Esophagus mucosa (tissue), 1 donor: ENCODE measurements at places on chromosomes 5 and 9.

DNA sequence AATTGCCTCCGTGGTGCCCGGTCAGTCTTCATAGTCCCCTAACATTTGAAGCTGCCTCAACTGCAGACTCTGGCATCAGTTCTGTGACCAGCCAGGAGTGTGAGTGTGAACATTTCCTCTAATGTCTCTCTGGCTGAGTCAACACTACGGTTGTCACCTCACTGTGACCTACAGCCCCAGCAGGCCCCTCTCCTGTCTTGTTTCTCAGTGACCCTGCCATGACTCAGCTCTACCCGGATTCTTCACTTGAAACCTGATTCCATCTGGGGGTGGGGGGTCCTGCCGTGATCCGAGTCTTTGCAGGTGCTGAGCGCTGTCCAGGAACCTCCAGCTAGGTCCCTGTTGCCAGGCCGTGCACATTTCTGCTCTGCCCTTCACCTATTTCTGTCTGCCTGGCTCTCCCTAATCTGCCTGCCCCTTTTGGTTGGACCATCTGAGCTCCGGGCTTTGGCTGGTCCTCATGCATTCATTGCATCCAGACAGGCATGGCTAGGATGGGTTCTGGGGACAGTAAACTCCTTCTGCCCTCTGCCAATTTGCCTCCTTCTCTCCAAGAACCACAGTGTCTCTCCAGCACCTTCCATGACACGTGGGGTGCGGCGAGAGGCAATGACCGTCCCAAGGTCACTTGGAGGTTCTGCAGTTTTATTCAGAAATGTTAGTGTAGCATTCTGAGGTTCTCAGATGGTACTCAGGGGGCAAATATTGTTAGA is 24.2 kb downstream of the STC2 start:
- ATAC-seq = no peak

- ATAC-seq = no peak
These were observed 19.9 kb downstream of the MGAT1 start for GRCh38 chr5:180782748-180783147.

- no peak for ATAC-seq
These were observed 24.4 kb upstream of the ANXA6 start for GRCh38 chr5:151181818-151182523.

DNA sequence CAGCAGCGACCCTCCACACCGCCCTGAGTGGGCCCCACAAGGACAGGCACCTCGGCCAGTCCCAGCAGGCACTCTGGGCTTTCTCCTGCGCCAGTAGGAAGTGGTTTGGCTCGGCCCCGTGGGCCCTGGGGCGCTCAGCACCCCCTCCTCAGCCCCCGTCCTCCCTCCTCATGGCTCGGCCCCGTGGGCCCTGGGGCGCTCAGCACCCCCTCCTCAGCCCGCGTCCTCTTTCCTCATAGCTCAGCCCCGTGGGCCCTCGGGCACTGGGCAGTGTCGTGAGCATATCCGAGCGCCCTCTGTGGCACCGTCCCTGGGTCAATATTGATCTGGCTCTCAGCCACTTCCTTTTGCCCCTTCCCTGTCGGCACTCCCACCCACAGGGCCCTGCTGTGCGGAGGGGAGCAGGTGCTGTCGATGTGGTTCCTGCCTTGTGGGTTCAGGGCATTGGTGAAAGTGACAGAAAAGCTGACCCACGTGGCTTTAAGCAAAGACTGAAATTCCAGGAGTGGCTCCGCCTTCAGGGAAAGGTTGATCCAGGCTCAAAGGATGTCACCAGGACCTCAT is 5.5 kb upstream of the SCGB3A1 start:
- ATAC-seq = no peak

DNA sequence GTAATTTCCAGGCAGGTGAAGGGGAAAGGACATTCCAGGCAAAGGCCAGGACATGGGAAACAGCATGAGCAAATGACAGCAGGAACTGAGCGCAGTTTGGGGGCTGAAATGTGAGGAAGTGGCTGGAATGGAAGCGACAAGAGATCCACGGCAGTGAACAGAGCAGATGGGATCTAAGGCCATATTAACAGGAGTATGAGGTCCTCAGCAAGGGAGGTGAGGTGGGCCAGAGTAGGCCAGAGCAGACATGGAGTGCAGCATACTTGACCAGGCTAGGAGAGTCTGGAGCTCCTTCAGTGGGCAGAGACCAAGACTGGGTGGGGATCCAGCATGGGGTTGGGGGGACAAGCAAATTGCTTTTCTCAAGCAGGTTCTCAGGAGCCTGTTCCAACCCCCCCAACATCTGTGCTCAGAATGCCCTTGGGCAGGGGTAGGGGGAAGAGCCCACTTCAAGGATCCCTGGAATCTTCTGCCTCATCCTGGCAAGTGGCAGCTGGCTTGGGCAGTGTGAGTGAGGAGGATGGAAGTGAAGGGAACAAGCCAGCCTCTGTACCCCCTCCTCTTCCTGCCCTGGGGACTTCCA is 34.5 kb downstream of the DAB2IP start:
- ATAC-seq = no peak

DNA sequence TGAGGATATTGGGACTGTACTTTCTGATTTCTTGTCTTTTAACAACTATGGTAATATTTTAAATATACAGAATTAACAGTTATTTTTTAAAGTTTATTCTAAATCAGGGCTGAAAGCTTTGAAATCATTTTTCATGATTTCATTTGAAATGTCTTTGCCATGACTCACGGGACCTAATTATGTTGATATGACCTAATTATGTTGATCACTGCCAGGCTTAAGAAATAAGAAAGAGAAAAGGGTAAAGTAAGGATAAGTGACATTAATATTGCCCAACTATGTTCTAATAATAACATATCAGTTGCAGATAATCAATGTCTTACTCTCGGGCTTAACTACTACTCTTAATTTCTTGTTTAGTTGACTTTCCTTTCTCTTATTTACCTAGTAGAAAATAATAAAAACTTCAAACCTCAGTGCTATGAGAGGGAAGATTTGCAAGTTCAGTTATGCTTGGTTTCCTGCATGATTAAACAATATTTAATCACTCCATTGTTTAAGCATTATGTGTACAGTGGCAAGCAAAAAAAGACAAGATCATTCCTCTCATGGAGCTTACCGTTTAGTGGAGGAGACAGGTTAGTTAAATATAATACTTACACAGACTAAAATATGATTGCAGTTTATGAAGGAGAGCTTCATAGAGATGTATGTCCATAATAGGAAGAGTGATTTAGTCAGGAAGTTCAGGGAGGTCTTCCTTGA is 67.0 kb upstream of the EIF4EBP3 start:
- peak; percentile 22 for ATAC-seq

GRCh38 chr9:13436591-13436990 is 157.1 kb upstream of the MPDZ start:
- no peak for ATAC-seq

GRCh38 chr5:174397206-174397605 is 327.2 kb upstream of the MSX2 start:
- ATAC-seq = no peak

- ATAC-seq = no peak
These were observed 52.1 kb downstream of the GRIA1 start for GRCh38 chr5:153542536-153542935.

DNA sequence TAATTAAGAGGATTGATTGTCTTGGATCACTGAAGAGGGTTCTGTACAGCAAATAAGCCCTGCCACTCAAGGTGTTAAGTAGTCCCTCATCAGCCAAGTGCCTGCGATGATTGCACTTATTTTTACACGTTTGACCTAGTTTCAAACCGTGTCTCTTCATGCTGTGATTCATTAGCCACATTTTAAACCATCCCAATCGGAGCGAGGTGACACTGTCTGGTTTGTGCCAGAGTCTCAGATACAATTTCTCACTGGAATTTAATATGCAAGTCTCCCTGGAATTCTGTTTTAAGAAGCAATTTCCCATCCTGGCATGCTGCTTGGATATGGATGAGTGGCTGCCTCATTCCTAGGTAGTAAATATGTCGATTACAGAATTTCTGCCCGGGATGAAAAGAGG is 1.6 kb downstream of the INSYN2B start:
- ATAC-seq = no peak

DNA sequence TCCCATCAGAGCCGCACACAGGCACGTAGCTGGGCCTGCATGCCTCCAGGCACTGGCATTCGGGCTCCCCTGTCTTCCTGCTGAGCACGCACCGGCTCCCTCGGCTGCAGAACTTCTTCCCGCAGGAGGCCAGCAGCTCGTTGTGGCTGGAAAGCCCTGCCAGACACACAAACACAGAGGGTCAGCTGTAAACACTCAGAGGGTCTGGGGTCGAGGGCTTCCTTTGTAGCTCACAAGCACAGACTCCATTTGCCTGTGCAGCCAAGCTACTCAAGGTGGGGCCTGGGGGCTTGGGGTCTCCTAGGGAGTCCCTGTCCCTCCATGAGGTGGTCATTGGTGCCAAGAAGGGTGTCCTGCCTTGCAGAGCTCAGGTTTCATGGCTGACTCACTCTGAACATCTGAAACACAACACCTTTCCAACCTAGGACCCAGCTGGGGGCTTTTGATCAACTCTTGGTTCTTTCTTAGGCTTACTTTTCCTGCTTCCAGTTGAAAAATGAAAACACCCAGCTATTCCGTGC is 211.4 kb downstream of the FSTL4 start:
- peak; percentile 29 for ATAC-seq

DNA sequence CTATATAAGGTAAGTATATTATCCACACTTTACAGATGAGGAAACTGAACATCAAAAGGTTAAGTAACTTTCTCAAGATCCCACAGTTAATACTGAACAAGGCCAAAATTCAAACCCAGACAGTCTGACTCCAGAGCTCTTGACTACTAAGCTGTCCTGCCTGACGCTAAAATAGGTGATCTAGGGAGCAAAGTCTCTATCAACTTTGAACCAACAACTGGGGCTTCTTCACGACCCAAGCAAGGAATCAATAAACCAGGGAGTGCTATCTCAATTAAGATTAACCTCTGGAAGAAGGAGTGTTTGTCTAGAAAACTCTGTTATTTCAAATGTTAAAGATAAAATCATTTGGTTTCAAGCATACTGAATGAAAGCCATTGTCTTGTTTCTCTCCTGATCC is 64.4 kb downstream of the MRPS27 start:
- ATAC-seq = no peak

DNA sequence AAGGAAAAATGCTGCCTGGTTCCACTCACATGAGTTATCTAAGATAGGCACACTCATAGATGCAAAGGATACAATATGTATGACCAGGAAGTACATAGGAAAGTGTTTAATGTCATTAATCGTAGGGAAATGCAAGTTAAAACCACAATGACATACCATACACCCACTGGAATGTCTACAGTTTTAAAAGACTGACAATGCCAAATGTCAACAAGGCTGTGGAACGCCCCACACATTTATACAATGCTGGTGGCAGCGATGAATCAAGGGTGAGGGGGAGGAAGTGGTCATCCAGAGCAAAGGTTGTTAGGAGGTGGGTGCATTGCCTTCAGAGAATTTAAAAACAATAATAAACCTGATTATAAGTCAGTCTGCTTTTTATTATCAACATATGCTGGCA is 437.8 kb downstream of the ARHGEF28 start:
- no peak for ATAC-seq

- no peak for ATAC-seq
These were observed 164.1 kb downstream of the HSD17B3 start for GRCh38 chr9:96137671-96138429.

DNA sequence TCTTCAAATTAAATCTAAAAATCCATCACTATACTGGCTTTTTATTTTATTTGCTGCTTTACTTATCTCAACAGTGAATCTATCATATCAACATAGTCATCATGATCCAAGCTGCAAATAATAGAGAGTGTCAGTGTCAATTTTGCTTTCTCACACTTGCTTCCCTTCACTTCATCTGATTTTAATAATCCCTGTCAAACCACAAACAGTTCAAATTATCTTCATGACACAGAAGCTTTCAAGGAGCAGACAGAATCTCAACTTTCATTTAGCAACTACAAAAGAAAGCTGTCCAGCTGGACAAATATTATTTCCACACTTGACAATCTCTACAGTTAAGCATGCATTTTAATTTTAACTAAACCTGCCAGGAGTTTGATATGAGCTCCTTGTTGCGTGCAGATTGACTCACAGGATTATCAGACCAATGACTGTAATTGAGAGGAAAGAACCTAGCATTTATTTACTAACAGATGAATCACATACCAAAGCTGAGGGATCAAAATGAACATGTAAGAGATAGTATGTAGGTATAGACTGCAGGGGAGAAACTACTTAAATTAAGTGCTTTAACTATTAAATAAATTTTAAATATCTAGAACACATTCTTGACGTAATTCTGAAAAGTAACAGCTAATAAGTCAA is 56.0 kb downstream of the KIAA0825 start:
- no peak for ATAC-seq

- no peak for ATAC-seq
These were observed 181.3 kb downstream of the AUH start for GRCh38 chr9:91180240-91180929.

GRCh38 chr5:101278011-101278687 is 375.1 kb upstream of the ST8SIA4 start:
- ATAC-seq = peak; percentile 43

DNA sequence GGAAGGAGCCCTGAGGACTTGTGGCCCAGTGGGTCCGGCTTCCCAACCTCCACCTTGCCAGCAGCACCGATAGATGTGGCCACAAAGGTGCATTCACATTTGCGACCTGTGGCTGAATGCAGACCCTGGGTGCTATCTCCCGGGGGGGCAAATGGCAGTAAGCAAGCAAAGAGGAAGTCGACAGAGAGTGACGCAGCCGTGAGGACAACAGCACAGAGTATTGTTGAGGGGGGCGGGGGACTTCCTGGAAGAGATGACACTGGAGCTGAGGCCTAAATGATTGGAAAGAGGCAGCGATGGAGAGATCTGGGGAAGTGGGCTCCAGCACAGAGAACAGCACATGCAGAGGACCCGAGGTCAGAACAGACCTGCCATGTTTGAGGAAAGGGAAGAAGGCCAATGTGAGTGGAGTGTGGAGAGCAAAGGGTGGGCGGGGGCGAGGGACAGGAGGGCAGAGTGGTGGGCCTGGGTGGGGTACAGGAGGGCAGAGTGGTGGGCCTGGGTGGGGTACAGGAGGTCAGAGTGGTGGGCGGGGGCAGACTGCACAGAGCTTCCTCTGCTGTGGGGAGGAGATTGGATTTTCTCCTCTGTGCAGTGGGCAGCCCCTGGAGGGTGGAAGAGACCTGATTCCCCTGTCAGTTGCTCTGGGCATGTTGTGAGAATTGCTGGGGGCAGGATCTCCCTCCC is 42.6 kb downstream of the ADAMTS2 start:
- ATAC-seq = no peak

DNA sequence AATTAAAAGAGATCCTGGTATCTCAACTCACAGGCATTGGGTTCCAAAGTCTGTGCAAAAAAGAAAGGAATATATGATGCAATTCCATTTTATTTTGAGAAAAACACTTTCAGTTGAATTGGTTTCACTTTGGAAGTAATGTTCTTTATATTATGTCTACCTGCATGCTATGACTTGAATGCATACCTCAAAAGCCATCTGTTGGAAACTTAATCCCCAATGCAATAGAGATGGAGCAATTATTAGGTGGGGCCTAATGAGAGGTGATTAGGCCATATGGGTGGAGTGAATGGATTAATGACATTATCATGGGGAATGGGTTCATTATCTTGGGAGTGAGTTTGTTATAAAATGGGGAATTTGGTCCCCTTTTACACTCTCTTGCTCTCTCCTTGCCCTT is 293.3 kb downstream of the CSNK1G3 start:
- ATAC-seq = peak; percentile 80
